Frontal cortex (tissue), 4 donors: ENCODE measurements at places on chromosomes 11 and 22.

- DNase-seq = no peak
These were observed 1212.5 kb downstream of the LRRC4C start for GRCh38 chr11:40246983-40247382.

- DNase-seq = peak; percentile 65
These were observed 649 bp downstream of the SELENOO start for GRCh38 chr22:50201191-50202129.

GRCh38 chr11:79440571-79441460 is at the start of gene TENM4:
Gene TENM4, minus strand, starts transcription at chr11:79441030. Its CDS starts 371,086 bp downstream, at chr11:79069944.
- DNase-seq = peak; percentile 65

GRCh38 chr11:64164392-64165312 is 1.3 kb downstream of the MACROD1 start:
- no peak for DNase-seq

DNA sequence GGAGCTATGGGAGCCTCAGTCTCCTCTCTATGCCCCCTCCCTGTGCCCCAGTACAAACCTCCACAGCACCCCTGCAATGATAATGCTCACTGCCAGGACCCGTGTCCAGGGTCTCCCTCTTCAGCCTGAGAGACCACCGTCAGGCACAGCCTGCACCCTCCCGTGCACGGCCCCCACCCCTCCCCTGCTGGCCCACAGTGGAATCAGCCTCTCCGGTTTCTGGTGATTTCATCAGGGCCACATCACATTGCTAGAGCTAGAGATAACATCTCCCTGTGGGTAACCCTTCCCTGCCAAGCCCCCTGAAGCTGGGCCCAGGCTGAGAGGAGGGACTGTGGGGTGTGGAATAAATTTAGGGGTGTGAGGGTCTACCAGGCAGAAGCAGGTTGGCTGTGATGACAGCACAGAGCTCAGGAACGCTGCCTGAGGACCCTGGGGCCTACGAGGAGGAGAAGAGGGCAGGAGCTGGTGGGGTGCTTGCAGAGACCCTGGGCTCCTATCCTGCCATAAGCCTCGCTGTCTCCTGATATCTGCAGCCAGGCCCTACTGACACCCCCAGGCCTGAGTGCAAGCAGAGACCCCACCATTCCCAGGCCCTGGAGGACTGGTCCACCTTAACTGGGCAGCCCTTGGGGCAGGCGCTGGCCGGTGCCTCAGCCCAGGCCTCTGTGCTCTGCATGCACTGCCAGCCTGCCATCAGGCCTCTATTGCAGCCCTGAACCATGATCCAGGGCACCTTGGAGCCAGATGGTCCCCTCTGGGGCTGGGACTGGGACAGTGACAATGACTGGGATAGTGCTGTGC is at the start of gene KLHDC7B:
KLHDC7B (plus strand) TSS at position 378 of the 804 bp plus-strand sequence; CDS start at position 723, 345 bp downstream.
- DNase-seq = peak; percentile 41

- DNase-seq = no peak
These were observed 484 bp downstream of the CHCHD10 start for GRCh38 chr22:23767303-23767672.

- DNase-seq = no peak
These were observed 251.8 kb upstream of the KIRREL3 start for GRCh38 chr11:127252321-127252720.

- peak; percentile 60 for DNase-seq
These were observed 59.2 kb upstream of the B3GAT1 start for GRCh38 chr11:134471087-134471715.

- DNase-seq = no peak
These were observed 41.8 kb downstream of the TST start for GRCh38 chr22:36977401-36977861.

GRCh38 chr11:35675901-35676610 is 13.5 kb downstream of the TRIM44 start:
- no peak for DNase-seq

DNA sequence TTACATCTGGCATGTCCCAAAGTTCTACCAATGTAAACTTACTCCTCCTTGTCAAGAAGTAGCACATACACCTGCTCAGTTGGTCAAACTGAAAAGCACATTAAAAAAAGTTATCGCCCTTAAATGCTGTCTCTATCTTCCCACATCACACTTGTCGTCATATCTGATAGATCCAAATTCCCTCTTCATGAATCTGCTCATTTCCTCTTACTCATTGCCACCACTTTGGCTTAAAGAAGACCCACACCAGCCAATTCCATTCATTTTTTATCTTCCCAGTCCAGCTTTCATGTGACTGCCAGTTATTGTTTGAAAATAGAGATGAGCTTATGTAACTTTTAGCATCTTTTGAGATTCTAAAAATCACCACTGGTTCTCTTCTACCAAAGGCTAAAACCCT is 305.9 kb upstream of the MTNR1B start:
- no peak for DNase-seq

- no peak for DNase-seq
These were observed 116.8 kb downstream of the MED15 start for GRCh38 chr22:20624161-20624616.

DNA sequence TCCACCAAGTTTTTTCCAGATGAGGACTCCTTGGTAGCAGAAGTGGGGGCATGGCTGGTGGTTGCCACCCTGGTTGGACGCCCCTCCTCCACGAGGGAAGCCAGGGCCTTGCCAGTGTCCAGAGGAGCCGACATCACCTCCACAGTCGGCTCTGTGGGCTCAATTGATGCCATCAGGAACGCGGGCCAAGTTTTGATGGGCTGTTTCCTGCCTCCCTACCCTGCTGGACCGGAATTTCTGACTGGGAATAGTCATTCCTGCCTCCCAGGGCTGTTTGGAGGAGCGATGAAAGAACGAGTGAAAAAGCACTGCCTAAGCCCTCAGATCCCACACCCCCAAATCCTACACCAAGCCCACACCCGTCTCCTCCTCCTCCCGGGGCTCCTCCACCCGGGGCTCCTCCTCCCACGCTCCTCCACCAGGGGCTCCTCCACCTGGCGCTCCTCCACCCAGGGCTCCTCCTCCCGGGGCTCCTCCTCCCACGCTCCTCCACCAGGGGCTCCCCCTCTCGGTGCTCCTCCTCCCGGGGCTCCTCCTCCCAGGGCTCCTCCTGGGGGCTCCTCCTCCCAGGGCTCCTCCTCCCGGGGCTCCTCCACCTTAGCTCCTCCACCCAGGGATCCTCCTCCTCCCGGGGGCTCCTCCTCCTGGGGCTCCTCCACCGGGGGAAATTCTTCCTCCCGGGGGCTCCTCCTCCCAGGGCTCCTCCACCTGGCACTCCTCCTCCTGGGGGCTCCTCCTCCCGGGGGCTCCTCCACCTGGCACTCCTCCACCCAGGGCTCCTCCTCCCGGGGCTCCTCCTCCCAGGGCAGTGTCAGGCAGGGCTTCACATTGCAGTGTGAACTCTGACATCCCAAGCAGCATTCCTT is 10.0 kb upstream of the PRR5 start:
- DNase-seq = no peak

DNA sequence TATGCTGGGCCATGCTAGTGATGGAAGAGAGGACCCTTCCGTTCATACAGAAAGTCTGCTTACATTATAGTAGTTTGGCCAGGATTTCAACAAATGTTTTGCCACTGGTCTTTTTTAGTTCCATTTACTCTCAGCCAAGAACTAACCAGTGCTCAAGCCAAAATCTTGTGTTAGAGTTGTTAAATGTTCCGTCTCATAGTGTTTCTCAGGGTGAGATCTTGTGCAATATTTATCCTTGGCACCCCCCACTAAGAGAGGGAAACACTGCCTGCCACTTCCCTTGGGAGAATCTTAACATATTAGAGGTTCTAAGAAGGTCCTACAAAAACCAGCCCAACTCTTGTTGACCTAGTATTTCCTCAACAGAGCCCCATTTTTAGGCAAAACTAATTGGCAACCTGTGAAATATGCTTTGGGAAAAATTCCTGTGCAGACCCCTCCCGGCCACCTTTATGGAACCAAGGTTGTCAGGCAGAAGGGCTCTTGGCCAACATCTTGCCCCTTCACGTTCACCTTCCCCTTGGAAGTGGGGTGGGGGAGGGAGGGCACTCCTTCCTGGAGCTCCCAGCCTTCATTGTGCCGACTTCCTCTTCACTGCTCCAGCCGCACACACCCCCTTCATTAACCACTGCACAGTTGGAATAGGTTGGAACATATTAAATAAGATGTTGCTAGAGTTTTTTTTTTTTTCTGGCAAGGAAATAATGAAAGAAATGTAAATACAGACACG is 173.2 kb upstream of the SORL1-AS1 start:
- DNase-seq = no peak

DNA sequence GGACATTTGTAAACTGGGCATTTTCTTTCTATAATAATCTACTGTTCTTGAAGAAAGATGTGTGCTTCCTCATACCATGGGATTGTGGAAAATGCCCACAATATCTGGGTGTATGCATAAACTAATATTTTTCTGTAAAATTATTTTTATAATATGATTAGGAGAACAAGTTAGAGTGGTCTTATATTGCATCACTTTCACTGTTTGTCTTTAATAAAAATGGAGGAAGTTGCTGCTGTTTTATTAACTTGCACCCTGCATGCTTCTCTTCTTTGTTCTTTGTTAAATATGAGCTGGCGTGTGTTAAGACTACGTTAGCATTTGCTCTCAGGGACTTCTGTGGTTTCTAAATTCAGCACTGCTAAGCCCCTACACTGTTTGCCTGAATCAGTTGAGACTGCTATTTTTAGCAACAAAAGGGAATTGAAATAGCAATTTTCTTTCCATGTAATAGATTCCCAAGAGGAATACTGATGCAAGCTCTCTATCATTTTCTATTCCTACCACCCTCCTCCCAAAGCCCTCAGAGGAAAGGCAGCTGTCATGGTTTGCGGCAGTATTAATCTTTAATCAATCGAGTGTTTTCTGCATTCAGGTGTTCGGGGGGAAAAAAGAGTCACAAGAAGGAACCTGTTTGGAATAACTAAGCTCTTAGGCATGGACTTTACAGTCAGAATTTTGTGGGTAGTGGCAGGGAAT is 56.1 kb downstream of the HSD17B12 start:
- no peak for DNase-seq

GRCh38 chr11:66701432-66702240 is 23.9 kb upstream of the RBM4B start:
- no peak for DNase-seq

GRCh38 chr22:26453812-26454500 is 24.9 kb downstream of the ASPHD2 start:
- no peak for DNase-seq

- no peak for DNase-seq
These were observed 82.7 kb downstream of the RASSF10 start for GRCh38 chr11:13091804-13092203.

DNA sequence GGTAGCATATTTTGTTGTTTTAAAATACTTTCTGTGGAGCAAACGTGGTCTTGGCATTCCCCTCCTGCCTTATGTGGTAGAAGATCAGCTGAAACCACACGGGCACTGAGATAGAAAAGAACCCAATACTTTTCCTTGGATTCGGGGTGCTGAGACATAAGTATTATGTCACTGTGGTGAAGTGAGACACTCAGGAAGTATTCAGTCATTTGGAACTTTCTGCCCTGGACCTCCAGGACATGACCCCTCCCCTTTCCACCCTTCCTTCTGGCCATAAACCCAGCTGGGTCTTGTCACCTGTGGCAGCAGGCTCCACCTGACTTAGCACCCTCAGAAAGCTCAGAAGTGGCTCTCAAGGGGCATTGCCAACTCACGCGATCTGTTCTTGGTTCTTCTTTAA is 123.4 kb downstream of the SWAP70 start:
- DNase-seq = no peak

GRCh38 chr11:12461516-12461915 is 84.1 kb downstream of the PARVA start:
- DNase-seq = no peak

DNA sequence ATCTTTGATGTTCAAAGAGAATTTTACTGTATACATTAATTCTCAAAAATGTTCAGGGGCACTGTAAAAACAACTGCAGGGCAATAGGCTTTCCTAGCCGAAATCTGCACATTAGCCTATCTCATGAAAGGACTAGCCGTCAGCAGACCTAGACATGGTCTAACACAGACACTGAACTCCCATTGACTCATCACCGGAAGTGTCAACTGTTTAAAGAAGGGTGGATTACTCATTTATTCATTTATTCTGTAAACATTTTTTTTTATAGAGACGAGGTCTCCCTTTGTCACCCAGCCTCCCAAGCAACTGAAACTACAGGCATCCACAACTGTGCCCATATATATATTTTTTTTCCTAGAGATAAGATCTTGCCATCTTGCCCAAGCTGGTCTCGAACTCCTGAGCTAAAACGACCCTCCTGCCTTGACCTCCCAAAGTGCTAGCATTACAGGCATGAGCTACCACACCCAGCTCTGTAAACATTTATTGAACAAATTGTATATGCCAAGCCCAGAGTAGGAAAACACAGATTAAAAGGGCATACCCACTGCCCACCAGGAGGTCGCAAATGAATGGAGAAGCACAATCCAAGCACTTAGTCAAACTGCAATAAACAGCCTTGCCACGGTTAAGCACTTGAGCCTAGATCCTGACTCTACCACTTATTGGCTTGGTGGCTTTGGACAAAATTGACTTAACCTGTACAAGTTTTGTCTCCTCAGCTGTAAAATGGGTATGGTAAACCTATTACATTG is 26.6 kb downstream of the RAB30 start:
- DNase-seq = no peak

GRCh38 chr11:8814209-8814922 is 96.6 kb upstream of the AKIP1 start:
- DNase-seq = no peak

DNA sequence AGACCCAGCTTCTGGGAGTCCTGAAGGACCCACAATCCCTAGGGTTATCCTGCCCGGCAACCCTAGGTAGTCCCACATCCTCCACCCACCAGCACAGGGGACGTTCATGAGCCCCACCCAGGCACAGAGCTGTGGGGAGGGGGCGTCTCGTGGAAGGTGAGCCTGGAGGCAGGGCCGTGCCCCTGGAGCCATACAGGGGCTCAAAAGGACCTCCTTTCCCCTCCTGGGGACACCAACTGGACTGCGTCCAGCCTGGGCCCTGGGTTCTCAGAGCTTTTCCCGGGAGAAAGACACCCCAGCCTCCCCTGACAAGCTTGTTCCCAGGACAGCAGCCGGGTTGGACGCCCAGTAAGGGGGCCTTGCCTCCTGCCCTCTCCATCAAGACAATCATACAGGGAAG is 78.4 kb downstream of the BRD1 start:
- no peak for DNase-seq
